ENCODE measurements at places on chromosomes 4 and X.

DNA sequence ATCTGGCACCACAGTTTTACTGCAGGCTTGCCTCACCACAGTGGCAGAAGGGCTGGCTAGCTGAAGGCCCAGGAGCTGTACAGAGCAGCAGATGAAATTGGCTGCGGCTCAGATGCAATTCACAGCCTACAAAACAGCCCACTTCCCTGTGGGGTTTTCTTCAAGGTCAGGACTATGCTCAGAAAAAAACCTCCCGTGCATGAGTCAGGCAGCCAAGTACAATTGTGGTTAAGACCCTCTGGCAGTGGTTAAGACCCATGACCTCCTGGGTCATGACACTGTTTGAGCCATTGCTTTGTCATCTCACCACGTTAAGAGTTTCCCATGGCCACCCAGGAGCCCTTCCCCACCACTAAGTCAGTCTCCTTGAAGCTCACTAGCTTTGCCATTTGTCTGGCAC, 276.3 kb downstream of the HNRNPD start:
- H3K4me3 ChIP-seq: no peak overlapping the region
- no peaks in the 10 kb centered on the region for H3K27me3 ChIP-seq
- H3K36me3 ChIP-seq: no peaks in the 10 kb centered on the region
- no peak overlapping the region for H3K27ac ChIP-seq
- no peak for DNase-seq

DNA sequence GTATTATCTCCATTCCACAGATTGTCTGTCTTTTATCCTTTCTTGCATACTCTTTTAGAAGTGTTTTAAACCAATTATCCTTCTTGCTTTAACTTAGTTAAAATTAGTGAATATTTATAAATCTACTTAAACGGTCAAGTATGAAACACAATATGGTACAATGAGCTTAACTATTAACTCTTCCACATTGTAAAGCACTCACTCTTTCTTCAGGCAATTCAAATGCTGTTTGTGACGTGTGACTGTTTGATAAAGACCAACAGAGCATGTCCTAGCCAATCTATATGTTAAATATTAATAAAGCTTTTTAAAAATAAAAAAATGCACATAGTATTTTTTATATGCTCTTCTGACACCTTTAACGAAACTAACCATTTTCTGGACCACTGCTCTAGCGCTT, 192.7 kb downstream of the ARAP2 start:
- no peak overlapping the region for H3K4me3 ChIP-seq
- no peaks in the 10 kb centered on the region for H3K27me3 ChIP-seq
- H3K36me3 ChIP-seq: no peaks in the 10 kb centered on the region
- DNase-seq: no peak
- no peaks in the 10 kb centered on the region for H3K4me1 ChIP-seq

- no peaks in the 10 kb centered on the region for H3K4me1 ChIP-seq
- H3K4me3 ChIP-seq: no peak overlapping the region
- no peaks in the 10 kb centered on the region for H3K36me3 ChIP-seq
- DNase-seq: no peak
- H3K27me3 ChIP-seq: no peaks in the 10 kb centered on the region
These were observed 222.6 kb upstream of the INTU start for GRCh38 chr4:127410201-127410600.

DNA sequence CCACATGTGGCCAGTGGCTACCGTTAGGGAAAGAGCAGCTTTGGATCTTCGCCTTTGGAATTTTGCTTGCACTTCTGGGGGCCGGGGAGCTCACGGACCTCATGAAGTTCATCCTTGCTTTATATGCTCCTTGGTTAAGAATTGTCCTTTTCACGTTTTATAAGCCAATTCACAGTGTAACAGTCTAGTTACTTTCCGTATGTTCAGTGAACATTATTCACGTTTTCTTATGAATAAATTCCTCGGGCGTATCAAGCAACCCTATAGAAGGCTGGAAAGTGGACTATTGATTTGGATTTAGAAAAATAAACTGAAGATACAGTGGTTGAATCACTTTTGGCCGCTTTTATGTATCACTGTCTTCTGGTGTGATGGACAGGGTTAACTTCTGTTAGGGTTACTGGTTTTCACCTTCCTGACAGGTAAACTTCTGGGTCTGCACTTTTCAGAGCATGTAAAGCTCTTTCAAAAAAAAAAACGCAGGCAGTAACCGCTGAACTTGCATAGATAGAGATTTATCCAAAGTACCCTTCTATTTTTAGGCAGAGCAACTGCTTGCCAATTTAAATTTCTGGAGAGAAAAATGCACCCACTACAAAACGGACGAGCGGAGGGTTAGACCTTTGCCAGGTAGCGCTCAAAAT, 569 bp upstream of the PDLIM5 start:
- H3K4me3 ChIP-seq: peak overlapping the region; percentile 95
- H3K36me3 ChIP-seq: no peaks in the 10 kb centered on the region
- peak overlapping the region; percentile 97 for H3K27ac ChIP-seq
- H3K4me1 ChIP-seq: peaks cover 5% of the 10 kb centered on the region

All from colonic mucosa (tissue), 4 donors.